ENCODE measurements at places on chromosomes 6 and 20.
A peak's percentile ranks its signal among the peaks of the same experiment; 100 is the strongest.

DNA sequence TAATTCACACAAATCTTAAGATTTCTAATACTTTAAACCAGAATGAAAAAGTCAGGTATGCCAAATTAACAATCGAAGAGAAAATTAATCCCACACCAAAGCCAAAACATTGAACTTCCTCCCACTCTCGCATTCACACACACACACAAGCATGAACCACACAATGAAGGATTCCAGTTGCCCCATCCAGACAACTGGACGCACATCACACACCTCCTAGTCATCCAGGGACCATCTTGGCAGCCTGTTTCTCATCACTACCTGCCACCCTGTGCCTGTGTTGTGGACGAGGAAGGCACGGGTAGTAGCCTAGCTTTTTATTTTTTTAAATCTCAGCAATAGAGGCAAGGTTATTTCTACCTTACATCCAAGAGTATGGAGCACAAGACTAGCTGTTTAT is 15.2 kb downstream of the B4GALT5 start:
- no peak for DNase-seq

GRCh38 chr6:73702444-73702843 is 6.4 kb downstream of the CD109 start:
- DNase-seq: no peak

DNA sequence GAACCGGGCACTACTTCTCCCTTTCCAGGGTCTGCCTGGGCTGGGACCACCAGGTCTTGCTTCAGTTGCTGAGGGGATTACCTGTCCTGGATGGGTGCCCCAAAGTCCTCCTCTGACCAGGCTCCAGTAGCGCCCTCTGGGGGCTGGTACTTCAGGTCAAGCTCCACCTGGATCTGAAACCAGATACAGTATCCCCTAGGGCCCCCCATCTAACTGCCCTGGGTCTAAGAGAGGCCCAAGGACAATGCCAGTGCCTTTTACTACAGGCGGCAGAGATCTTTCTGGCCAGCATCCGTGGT is 11.2 kb upstream of the SPAG4 start:
- peak; percentile 25 for DNase-seq

- peak; percentile 95 for DNase-seq
Measured at GRCh38 chr20:50628332-50628731, 63.0 kb downstream of the RIPOR3 start.

GRCh38 chr6:83884523-83884922 is 25.0 kb downstream of the CYB5R4 start:
- peak; percentile 11 for DNase-seq

GRCh38 chr20:38441916-38442315 is 6.8 kb upstream of the SNHG17 start:
- no peak for DNase-seq

DNA sequence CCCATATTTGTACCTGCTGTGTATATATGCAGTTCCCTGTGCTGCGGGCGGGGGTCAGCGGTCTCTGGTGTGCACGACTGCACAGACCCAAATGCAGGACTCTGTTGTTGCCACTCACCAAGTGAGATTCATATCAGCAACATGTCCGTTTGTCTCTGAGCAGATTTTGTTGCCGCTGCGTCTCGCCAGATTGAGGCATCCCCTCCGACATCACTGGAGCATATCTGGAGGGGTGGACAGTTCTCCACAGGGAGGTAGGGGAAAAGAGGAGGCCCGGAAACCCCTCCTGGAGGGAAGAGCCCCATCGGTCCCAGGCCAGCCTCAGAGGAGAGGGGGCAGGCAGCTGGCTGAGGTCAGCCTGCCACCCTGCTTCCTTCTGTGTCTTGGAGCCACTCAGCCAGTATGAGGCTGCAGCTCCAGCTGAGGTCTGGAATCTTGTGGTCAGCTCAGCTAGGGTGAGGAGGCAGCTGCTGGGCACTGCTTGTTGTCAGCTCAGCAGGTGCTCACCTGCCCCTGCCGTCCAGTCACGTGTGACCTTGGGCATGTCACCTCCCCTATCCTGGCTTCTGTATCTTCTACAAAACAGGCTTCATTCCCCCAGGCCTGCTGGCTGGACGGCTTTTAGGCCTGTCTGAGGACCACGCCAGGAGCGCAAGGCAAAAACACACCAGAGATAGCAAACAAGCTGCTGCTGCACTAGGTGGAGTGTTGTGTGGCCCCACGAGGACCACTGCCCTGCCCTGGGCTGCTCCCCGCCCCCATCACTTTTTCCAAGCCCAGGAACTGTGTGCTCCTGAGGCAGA is 47.1 kb downstream of the HNF4A start:
- DNase-seq: no peak

GRCh38 chr6:130337534-130337933 is 28.3 kb upstream of the TMEM200A start:
- no peak for DNase-seq

- no peak for DNase-seq
Measured at GRCh38 chr6:39294133-39294532, 20.1 kb downstream of the KCNK17 start.

GRCh38 chr6:19036196-19036555 is 649.0 kb downstream of the RNF144B start:
- DNase-seq: no peak

DNA sequence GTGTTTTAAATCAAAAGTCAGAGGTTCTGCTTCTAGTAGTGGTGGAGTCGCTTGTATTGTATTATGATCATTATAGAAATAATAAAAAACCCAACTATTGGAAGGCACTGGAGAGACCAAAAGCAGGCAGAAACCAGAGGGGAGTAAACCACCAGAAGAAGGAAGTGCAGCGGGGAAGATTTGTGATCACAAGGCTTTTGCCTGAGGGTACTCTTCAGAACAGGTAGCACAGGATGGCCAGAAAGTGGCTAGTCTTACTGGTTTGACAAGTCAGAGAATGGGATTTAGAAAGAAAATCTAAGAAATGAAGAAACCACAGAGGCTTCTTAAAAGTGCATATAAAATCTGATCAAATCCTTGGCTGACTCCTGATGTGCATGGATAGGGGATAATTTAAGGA is 24.0 kb downstream of the MAPK13 start:
- DNase-seq: no peak

DNA sequence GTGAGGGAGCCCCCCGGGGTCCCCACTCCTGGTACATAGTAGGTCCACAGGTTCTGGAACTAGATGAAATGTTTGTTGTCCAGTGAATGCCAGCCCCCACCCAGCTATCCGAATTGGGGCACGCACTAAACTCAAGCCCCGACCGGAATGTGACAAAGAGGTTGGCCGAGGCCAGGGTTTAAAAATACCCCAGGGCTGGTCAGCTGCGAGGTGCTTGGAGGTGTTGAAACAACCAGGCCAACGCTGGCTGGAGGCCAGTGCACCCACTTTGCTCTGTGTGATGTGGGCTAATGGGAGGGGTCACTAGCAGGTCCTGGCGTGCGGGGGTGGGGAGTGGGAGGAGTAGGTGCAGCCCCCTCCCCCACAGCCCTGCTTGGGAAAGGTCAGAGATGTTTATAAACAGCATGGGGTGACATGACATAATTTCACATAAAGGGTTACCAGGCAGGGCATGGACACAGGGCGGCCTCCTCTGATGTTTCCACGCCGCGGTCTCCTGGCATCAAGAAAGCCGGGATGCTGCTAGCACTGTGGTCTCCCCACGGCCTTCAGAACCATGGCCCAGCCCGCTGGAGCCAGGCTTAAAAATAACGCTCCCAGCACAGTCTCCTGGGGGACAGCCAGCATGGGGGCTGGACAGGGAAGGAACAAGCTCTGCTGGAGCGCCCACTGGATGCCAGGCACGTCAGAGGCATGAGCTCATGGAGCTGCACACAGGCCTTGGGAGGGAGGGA is 111.2 kb upstream of the PTPN1 start:
- DNase-seq: no peak

GRCh38 chr6:22064558-22064957 is 232.3 kb downstream of the PRL start:
- DNase-seq: no peak

DNA sequence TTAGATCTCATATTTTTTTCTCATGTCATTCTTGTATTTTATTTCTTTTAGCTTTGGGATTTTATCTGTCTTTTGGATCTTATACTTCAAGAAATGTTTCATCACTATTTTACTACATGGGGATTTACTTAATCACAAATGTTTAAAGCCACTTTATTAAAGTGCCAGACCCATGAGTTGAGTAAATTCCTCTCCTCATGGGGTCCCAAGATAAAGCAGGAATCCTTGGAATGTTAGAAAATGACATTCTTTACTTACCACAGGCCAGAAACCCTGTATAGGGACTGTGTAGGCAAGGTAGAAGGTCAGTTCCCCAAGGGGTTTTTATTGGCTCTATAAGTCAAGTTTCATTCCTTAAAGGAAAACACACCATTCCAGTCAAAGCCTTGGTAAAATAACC is 28.4 kb upstream of the OR2J2 start:
- no peak for DNase-seq

DNA sequence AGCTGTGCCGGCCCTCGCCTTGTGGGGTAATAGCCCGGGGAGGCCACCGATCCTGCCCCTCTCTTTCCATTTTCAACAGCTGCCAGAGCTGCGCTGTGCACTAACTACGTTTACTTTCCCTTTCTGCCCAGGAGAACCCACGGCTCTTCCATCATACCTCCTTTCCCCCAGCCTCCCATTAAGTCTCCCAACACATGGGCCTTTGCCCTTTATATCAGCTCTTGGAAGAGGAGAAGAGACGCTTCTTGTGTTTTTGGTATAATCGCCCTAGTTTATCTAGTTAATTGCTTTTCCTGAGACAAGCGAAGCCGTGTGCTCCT is 637 bp downstream of the UBR2 start:
- DNase-seq: peak; percentile 54

- DNase-seq: peak; percentile 30
Measured at GRCh38 chr20:6558341-6558740, 209.1 kb upstream of the BMP2 start.

DNA sequence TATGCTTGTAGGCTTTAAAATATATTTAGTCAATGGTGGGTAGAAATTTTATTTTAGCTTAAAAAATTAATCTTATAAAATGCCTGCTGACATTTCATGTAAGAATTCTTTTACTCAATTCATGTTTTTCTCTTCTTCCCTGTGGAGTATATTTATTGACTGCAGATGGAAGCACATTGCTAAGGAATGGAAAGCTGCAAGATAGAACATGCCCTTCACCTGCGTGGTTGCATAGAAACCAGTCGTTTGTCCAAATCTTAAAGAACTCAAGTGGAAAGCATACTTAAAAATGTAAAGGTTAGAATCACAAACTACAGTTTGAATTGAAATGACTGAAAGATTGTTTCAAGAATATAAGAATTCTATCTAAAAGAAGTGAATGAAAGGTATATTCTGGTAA is 30.7 kb downstream of the C6orf163 start:
- DNase-seq: no peak
